ENCODE measurements at places on chromosomes 6 and 20. TPM values are rescaled to one million over a fixed set of nuclear protein-coding genes. Genes with fewer than 3 reads are reported as not detected.

DNA sequence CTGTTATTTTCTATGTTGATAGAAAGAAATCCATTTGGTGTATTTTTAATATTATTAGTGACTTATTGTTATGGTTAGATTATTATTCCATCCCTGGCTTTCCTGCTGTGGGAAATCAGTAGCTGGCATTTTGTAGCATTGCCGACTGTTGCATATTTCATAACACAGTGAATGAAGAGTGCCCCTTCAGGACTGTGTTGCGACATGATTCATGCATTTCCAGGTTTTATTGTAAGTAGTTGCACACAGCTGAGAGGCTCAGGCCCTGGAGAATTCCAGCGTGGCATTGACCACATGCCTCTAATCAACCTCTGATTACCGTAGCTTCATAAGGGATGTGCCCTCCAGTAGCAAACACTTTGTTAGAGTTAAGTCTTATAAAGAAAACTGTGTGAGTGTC lies 263.9 kb downstream of the FARS2 start:
- no peak overlapping the region for H3K4me3 ChIP-seq
- H3K27ac ChIP-seq = no peak overlapping the region
- no peaks in the 10 kb centered on the region for H3K27me3 ChIP-seq
- no peak for DNase-seq
- H3K4me1 ChIP-seq = peaks cover 6% of the 10 kb centered on the region

- H3K36me3 ChIP-seq = no peaks in the 10 kb centered on the region
- H3K4me3 ChIP-seq = no peak overlapping the region
- no peak overlapping the region for H3K27ac ChIP-seq
- DNase-seq = no peak
- H3K27me3 ChIP-seq = no peaks in the 10 kb centered on the region
- H3K4me1 ChIP-seq = 0 out of 2 replicates have a peak, but pooled peaks cover 2% of the 10 kb centered on the region
Measured at GRCh38 chr6:108758884-108759283, 89.3 kb upstream of the ARMC2 start.

DNA sequence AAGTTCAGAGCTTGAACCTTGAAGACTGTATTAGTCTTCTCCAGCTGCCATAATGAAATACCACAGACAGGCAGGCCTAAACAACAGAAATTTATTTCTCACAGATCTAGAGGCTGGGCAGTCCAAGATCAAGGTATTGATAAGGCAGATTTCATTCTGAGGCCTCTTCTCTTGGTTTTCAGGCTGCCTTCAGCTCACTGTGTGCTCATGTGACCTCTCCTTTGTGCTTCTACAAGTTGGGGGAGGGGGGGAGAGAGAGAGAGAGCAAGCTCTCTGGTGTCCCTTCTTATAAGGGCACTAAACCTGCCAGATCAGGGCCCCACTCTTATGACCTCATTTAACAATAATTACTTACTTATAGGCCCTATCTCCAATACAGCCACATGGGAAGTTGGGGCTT lies 102.6 kb upstream of the RSPO3 start:
- DNase-seq = peak; percentile 30
- H3K27ac ChIP-seq = no peak overlapping the region
- no peaks in the 10 kb centered on the region for H3K27me3 ChIP-seq
- no peaks in the 10 kb centered on the region for H3K4me1 ChIP-seq
- no peaks in the 10 kb centered on the region for H3K36me3 ChIP-seq
- H3K4me3 ChIP-seq = no peak overlapping the region

DNA sequence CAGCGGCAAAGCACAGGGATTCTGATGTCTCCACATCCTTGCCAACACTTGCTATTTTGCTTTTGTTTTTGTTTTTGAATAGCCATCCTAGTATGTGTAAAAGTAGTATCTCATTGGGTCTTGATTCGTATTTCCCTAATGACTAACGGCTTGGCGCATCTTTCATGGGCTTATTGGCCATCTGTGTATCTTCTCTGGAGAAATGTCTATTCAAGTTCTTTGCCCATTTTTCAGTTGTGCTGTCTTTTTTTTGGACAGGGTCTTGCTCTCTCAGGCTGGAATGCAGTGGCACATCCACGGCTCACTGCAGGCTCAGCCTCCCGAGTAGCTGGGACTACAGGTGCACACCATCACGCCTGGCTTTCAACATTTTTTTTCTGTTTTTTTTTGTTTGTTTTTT lies 17.4 kb downstream of the TCFL5 start:
- H3K4me3 ChIP-seq = no peak overlapping the region
- no peak overlapping the region for H3K27ac ChIP-seq
- no peaks in the 10 kb centered on the region for H3K27me3 ChIP-seq
- H3K36me3 ChIP-seq = peaks cover 51% of the 10 kb centered on the region
- DNase-seq = no peak

- H3K27me3 ChIP-seq = no peaks in the 10 kb centered on the region
- peaks cover 3% of the 10 kb centered on the region for H3K4me1 ChIP-seq
- no peak for DNase-seq
- H3K4me3 ChIP-seq = no peak overlapping the region
- H3K36me3 ChIP-seq = no peaks in the 10 kb centered on the region
- no peak overlapping the region for H3K27ac ChIP-seq
Measured at GRCh38 chr6:137332637-137333280, 113.6 kb upstream of the IFNGR1 start.

The IRF4 gene
- total RNA-seq = 0.31 TPM

The TCEA2 gene
- total RNA-seq = 48.1 TPM

The ATP9A gene
- total RNA-seq = 11.5 TPM

The AGPAT4 gene
- total RNA-seq = 19.5 TPM

Measured in H9 (cell line).